ENCODE measurements at places on chromosomes 12 and 14. TPM values are rescaled to one million over a fixed set of nuclear protein-coding genes. Genes with fewer than 3 reads are reported as not detected.

The CBLN3 gene
- total RNA-seq = 5.5 TPM

The TAS2R8 gene
- total RNA-seq = not detected

The SLC35F4 gene
- not detected for total RNA-seq

The HSPA2 gene
- 3.8 TPM for total RNA-seq

The NXPH4 gene
- 1.0 TPM for total RNA-seq

The LIN7A gene
- 0.18 TPM for total RNA-seq

The TULP3 gene
- total RNA-seq = 7.0 TPM

The HOXC10 gene
- total RNA-seq = not detected

The CD163 gene
- total RNA-seq = not detected

The PSEN1 gene
- 44.1 TPM for total RNA-seq

The LRRC10 gene
- not detected for total RNA-seq

The CACNA1C gene
- 0.09 TPM for total RNA-seq

The EFS gene
- total RNA-seq = not detected

The SOX5 gene
- total RNA-seq = not detected

The COPS7A gene
- 23.5 TPM for total RNA-seq

The SERPINA9 gene
- not detected for total RNA-seq

The FIGNL2 gene
- total RNA-seq = 0.25 TPM

The DNM1L gene
- total RNA-seq = 71.7 TPM

The RND1 gene
- total RNA-seq = 1.6 TPM
